ENCODE measurements at places on chromosomes 7 and 10.

DNA sequence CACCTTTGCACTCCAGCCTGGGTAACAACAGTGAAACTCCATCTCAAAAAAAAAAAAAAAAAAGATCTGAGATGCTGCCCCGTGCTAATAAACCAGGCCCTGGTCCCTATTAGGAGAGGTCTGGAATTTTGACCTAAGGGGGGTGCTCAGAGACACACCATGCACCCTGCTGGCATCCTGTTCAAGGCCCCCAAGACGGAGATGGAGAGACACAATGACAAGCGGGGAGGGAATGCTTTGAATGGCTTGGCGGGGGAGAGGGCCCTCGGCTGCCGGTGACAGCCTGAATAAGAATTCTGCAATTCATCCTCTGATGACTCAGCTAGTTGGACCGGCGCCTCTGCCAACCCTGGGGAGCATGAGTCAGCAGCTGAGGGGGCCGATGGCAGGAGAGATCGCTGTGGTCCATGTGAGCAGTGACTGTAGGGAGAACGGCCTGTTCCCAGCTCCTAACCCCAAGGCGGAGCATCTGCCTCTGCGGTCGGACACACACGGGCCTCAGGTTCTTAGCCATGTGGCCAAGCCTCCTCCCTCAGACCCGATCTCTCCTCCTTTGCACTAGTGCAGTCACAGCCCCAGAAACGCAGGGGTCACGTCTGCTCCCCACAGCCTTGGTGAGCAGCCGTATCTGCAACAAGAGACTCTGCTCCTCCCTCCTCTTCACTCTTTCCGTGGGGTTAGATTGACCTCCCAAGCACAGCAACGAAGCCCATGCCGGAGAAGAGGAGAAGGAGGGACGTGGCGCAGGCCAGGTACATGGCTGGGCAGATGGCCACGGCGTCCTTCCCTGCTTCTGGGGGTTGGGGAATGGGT is 14.9 kb downstream of the TRIM56 start:
- peak; percentile 90 for DNase-seq

DNA sequence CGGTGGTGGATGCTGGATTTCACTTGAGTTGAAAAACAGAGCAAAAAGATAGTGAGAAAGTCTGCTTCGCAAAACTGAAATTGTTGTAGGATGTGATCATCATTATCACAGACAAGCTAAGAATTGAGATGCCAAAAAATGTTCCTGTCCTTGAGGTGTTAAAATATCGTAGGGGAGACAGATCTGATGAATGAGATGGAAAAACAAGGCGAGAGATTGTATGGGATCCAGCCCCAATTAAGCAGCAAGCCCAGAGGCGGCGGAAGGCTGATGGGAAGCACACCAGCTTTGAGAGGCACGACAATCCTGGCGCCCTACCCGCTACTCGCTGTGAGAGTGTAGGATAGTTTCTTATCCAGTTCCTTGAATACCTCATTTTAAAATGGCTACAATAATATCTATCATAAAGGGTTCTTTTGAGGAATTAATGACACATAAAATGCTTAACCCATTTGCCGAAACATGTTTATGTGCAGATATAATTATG is 131.1 kb upstream of the PTN start:
- DNase-seq: no peak

DNA sequence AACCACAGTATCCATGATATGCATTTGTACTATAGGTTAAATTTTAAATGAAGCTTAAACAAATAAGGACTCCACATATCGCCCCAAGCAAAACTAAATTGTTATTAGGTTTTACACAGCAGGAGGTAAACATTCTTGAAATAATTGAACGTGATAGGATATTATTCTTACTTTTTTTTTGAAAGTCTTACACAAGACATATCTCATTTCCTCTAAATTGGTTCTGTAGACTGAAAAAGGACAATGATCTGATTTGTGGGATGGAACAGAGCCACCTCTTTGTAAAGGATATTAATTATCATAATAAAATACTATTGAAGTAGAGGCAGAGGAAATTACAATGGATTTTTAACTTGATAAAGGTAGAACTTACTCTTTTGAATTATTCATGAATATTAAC is 155.1 kb upstream of the SEMA3D start:
- DNase-seq: no peak

DNA sequence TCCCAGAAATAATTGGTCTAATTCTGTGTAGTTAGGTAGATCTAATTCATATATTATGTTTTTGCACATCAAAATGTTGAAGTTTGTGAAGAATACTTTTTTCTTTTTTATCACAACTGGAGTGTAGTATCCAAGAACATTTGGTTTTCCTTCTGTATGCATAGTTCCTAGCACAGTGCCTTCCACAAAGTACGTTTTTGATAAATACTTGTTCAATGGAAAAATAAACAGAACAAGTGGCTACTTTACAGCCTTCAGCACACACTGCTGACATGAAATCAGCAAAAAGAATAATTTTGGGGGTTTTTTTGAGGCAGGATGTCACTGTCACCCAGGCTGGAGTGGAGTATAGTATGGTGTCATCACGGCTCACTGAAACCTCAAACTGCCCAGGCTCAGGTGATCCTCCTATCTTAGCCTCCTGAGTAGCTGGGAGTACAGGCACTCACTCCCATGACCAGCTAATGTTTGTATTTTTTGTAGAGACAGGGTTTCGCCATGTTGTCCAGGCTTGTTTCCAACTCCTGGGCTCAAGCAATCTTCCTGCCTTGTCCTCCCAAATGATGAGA is 27.9 kb downstream of the TARP start:
- DNase-seq: no peak

GRCh38 chr7:137703291-137704010 is 143.3 kb downstream of the DGKI start:
- no peak for DNase-seq

DNA sequence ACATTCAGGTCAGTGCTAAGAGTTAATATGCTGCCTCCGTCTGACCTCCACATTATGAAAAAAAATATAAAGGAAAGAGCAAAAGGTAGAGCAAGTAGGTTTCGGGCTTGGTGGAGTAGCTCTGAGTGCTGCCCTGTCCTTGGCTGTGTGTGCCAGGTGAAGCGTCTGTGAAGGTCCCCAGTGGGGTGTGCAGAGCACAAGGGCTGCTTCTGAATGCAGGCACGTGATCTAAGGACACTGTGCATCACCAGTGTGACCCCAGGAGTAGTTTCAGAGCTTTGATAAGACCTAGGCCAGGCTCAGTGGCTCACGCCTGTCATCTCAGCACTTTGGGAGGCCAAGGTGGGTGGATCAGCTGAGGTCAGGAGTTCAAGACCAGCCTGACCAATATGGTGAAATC is 36.0 kb downstream of the KLF6 start:
- DNase-seq: no peak

GRCh38 chr7:92691578-92691977 is 101.4 kb upstream of the FAM133B start:
- no peak for DNase-seq

DNA sequence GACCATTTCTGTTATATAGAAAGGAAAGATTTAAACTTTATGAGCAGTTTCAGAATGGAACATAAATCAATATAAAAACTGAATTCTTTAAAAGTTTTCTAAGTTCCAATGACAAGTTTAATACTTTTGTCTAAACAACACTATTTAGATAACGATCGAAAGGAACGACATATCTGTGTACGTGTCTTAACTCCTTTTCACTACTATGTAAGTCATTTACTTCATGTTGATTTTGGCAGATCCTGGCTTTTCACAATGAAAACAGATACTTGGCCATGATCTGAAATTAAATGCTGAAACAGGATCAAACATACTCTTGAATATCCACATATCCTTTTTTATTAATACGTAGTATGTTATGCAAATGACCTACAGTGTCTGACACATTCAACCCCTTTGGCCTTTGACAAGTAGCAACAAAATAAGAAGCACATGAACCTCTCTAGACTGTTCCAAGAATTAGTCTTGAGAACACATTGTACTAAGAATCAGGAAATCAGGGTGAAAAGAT is 41.9 kb downstream of the RNLS start:
- DNase-seq: no peak

DNA sequence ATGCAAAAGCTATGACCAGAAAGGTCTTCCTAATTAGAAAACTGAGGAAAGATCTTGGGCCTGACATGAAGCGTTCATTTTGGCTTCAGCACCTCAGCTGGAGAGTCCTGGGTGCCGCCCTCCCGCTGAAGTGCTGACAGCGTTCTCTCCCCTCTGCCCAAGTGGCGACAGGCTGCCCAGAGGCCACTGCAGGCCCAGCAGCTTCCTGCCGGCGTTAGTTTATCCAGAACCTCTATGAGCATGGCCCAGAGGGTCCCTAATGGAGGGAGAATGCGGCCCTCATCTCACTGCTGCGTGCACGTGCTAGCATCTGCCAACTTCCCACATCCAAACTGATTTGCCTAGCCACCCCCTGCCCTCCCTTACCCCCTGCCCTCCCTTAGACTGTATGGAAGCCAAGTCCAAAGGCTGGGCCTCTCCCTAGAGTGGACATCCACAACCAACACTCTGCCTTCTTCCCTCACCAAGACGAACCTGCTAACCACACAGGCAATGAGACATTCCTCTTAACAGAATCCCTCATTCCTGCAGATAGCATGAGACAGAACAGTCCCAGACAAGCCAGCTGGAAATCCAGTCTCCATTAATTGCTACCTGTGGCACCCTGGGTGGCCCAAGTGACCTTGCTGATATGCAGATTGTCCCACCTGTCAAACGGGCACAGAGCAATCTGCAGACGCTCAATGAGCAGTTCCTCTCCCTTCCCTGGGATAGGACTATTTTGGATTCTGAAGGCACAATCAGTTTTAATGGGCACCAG is 108.4 kb downstream of the C10orf90 start:
- DNase-seq: no peak

DNA sequence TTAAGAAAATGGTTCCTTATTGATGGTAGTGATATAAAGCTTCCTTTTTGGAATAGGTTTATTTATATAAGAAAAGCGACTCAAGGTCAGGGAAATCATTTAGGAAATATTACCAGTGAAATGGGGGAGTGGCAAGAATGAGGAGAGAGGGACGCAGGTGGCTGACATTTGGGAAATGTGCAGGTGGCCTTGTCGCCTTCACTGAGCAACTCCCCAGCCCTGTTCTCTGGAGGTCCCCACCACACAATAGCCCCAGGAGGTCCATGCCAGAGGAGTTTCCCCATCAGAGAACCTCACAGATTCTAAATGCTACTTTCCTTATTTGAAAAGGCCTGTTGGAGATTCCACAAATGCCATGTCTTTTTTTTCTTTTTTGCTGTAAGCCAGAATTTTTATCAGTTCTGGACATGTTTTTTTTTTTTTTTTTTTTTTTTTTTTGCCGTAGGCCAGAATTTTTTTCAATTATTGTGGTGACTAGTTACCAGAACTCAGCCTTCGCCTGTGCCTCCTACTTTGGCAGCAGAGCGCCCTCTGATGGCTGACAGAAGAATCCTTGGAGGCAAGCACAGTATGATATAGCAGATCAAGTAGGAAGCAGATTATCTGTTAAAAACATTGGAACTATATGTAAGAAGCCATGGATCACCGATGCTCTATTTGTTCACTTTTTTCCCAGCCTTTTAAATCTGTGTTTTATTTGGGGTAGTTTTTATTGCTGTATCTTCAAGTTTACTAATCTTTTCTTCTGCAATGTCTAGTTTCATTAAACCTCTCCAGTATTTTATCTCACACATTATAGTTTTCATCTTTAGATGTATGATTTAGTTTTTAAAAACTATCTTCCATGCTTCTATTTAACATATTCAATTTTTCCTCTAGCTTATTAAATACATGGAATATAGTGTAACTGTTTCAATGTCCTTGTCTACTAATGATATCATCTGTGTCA is 18.6 kb downstream of the OPALIN start:
- no peak for DNase-seq

GRCh38 chr7:34041707-34042106 is 136.4 kb downstream of the BMPER start:
- DNase-seq: no peak

DNA sequence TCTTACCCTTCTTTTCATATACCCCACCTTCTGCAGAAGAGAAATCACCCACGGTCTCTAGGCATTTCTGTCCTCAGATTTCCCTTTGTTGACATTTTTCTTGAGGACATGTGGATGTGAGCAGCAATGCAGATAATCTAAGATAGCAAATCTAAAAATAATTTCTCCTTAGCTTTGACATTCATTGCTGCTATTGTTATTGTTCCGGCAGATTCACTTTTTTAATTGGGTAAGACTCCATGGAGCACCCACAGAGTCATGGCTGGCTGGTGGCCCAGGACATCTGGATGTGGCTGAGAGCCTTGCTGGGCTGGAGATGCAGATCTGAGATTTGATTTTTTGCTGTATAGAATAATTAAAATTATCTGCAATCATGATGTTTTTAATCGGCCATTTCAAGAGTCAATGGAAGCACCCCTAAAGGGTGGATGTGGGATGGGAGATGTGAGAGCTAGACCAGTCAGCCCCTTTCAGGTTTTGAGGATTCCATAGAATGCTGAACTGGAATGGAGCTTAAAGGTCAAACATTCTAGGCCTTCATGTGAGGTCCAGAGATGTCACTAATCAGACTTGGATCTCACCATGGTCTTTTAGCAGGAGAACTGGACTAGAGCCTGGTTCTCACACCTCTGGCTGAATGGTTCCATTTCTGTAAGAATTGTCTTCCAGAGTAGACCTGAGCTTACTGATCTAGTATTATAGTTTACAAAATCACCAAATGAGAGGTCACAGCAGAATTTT is 37.5 kb downstream of the TAS2R41 start:
- DNase-seq: no peak

- DNase-seq: peak; percentile 80
Measured at GRCh38 chr7:2621061-2621828, 10.5 kb upstream of the TTYH3 start.

DNA sequence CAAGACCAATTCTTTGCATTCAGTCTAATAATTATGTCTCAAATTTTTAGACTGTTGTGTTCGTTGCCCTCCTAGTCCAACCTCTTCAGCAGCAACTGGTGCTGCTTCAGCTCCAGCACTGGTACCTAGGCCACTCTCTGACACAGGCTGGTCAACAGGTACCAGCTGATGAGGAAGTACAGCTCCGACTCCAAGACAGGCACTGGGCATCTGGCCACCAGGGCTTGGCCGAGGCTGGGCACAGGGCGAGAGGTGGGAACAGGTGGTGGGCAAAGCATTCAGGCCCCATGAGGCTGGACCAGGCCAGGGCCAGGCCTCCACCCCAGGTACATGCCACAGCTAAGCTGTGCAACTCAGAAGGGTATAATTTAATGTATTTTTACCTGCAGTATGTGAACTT is 151.5 kb upstream of the AGR3 start:
- peak; percentile 73 for DNase-seq

- no peak for DNase-seq
Measured at GRCh38 chr10:70669015-70669414, 3.3 kb upstream of the ADAMTS14 start.
